ENCODE measurements at places on chromosomes 4 and X.

DNA sequence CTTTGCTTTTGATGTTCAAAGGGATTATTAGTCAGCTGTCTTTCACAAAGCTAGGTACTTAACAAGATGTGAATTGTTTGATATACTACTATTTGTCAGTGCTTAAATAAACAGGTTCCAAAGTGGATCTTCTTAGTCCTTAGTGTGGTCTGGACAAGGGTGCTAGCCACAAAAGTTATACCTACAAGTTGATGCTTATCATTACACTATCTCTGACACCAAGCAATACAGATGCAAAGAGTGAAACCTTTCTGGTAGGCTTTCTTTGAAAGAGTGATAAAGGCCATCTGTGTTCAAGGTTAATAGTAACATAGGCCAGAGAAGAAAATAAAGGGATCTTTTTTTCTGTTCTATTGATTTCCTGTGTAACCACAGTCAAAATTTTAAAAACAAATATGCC is 12.2 kb upstream of the RBPJ start:
- DNase-seq = no peak

GRCh38 chr4:113524505-113525186 is 236.9 kb downstream of the CAMK2D start:
- no peak for DNase-seq

DNA sequence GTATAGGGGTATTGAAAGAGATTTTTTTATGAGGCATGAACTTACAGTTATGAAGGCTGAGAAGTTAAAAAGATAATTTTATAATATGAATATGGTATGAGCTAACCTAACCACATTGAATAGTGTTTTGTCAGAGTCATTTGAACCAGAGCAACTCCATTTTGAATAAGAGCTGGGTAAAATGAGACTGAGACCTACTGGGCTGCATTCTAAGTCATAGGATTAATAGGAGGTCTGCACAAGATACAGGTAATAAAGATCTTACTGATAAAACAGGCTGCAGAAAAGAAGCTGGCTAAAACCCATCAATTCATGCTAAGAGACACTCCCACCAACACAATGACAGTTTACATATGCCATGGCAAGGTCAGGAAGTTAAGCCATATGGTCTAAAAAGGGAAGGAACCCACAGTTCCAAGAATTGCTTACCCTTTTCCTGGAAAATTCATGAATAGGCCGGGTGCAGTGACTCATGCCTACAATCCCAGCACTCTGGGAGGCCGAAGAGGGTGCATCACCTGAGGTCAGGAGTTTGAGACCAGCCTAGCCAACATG is 209.2 kb downstream of the TECRL start:
- no peak for DNase-seq

DNA sequence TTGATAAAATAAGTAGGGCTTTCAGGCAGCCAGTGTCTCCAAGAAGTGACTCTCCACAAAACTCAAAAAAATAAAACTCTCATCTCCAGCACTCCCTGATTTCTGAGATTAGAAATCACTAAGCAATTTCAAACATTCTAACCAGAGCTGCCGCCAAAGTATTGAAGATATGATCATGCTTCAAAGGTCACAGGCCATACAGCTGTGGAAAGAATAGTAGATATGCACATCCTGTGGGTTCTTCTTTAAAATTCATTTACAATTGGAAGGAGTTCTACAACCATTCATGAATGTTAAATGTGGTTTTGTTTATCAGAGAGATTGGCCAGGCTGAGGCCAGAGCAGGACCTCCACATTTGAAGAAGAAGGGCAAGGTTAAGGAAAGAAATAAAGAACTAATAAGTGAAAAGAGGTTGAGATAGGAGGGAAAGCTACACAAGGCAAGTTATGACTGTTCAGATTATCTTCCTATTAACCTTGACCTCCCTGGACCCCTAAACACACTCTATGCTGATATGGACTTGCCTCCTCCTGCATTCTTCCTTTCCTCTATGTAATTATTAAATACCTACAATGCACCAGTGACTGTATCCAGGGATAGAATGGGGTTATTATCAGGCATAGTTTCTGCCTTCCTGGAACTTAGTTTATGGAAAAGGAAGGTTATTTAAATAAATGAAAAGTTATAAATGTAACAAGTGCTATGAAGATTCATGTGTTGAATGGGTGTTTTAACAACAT is 56.4 kb downstream of the USP38 start:
- DNase-seq = no peak

DNA sequence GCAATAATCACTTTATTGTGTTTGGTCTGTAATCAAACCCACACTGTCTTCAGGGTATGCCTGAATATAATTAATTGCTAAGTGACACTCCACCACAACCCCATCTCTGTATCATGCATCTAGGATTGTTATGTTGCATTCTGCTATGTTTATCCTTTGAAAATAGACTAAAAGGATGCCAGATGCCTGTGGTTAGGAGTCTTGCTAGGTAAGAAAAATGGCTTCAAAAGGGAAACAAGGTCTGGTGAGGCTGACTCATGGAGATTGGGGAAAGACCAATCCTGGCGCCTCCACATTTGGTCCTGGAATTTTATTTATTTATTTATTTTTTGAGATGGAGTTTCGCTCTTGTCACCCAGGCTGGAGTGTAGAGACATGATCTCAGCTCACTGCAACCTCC is 360.5 kb upstream of the SLC7A11 start:
- DNase-seq = no peak
